ENCODE measurements at places on chromosomes 6 and 20.

GRCh38 chr6:159043947-159044346, 844 bp downstream of the TAGAP start:
- DNase-seq = no peak

GRCh38 chr6:52725535-52726192, 37.6 kb downstream of the GSTA2 start:
- DNase-seq = no peak

- no peak for DNase-seq
Measured at GRCh38 chr20:22711971-22712755, 127.8 kb upstream of the FOXA2 start.

DNA sequence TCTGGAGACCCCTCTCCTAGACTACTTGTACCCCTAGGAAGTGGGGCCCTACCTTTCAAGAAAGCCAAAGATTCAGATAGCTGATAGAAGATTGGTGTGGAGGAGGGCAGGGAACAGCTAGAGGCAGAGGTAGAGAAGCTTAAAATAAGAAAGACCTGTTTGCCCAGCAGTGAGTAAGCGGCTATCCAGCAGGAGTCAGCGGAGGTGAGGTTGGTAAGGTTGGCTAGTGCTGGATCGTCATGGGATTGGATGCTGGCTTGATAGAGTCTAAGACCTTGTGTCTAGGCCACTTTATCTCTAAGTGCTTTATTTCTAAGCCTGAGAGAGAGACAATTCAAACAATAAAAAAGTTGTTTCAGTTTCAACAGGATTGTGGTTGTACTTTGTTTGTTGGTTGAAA, 19.1 kb downstream of the ANKS1A start:
- no peak for DNase-seq

DNA sequence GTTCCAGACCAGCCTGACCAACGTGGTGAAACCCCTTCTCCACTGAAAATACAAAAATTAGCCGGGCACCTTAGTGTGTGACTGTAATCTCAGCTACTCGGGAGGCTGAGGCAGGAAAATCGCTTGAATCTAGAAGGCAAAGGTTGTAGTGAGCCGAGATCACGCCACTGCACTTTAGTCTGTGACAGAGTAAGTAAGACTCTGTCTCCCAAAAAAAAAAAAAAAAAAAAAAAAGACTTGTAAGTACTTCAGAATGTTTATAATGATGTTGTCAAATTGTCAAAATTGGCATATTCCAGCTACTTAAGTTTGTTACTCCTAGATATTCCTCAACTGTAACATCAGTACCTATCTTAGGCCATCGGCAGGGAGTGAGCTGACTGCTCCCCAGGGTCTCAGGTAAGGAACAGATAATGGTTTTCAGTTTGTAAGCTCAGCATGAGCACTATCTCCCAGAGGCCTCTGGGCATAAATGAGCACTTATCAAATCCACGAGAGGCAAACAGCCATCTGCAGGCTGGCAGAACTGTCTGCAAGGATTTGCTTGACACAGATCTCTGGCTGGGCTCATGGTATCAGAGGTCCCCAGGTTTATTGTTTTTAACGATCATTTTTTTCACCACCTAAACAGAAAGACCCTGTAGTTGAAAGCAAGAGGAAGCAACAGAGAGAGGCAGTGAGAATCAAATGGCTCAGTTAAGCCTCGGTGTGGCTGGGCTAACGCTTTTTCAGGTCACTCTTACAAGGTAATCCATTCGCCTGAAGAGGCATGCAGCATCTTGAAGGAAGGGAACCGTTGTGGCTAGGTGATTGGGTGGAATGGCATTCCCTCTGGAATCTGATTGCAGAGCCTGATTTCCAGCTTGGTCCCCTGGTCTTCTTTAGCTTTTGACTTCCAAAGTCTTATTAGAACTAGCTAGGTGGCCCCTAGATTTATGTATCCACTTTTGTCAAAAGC, 115.9 kb downstream of the LY86 start:
- no peak for DNase-seq

DNA sequence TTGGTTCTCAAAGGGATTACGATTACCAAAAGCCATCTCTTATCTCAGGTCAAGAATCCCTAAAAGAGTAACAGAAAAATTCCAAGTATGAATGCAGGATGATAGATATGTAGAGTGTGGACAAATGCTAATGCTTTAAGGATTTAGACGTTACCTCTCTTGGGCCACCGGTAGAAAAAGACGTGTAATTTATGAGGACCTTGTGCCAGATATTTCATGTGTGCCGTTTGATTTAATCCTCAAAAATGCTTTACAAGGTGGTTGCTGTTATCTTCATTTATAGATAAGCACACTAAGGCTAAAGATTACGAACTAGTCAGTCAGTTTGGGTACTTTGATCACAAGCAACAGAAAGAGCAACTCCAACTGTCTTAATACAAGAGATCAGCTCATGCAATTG, 370.8 kb upstream of the JAG1 start:
- no peak for DNase-seq

- no peak for DNase-seq
Measured at GRCh38 chr6:99348288-99349170, 945 bp downstream of the FAXC start.

GRCh38 chr20:21656308-21657067, 49.0 kb upstream of the PAX1 start:
- DNase-seq = no peak

- no peak for DNase-seq
Measured at GRCh38 chr20:62141043-62141396, 2.2 kb downstream of the PSMA7 start.

DNA sequence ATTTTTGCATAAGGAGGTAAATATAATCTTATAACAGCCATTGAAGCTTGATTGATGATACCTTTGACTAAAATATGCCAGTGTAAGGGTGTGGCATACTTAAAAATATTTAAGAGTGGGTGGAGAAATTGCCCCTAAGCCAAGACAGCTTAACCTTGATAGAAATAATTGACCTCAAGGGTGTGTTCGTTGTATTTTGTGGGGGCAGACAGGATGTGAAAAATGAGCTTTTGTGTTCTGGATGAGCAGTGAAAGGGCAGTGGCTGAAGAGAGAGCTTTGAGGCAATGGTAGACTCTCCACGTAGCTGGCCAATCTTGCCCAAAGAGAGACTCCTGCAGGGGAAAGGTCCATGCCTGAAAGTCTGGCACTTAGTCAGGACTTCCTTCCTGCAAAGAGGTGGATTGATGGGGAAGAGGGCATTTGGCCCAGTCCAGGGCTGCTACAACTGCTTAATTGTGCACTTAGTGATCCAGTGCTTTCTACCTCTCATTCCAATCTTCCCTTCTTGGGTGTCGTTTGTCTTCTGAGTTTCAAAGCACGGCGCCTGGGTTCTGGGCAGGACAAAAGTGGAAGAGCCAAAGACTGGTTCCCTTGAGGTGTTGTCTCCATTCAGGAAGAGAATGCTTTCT, 15.6 kb upstream of the CD109 start:
- no peak for DNase-seq
